ENCODE measurements at places on chromosomes 11 and 22. TPM values are rescaled to one million over a fixed set of nuclear protein-coding genes. Genes with fewer than 3 reads are reported as not detected.

The MS4A4A gene
- 6.7 TPM for total RNA-seq

The GRM5 gene
- not detected for total RNA-seq

The HOATZ gene
- not detected for total RNA-seq

The MRGPRX3 gene
- total RNA-seq, result not detected

The ST14 gene
- total RNA-seq, result 0.59 TPM

The MAP6 gene
- 0.56 TPM for total RNA-seq

GRCh38 chr11:46047520-46047919 is 73.7 kb downstream of the PHF21A start:
- H3K4me3 ChIP-seq, result no peak overlapping the region
- no peak overlapping the region for H3K27ac ChIP-seq
- peaks cover 23% of the 10 kb centered on the region for H3K4me1 ChIP-seq
- DNase-seq, result no peak
- no peaks in the 10 kb centered on the region for H3K36me3 ChIP-seq

DNA sequence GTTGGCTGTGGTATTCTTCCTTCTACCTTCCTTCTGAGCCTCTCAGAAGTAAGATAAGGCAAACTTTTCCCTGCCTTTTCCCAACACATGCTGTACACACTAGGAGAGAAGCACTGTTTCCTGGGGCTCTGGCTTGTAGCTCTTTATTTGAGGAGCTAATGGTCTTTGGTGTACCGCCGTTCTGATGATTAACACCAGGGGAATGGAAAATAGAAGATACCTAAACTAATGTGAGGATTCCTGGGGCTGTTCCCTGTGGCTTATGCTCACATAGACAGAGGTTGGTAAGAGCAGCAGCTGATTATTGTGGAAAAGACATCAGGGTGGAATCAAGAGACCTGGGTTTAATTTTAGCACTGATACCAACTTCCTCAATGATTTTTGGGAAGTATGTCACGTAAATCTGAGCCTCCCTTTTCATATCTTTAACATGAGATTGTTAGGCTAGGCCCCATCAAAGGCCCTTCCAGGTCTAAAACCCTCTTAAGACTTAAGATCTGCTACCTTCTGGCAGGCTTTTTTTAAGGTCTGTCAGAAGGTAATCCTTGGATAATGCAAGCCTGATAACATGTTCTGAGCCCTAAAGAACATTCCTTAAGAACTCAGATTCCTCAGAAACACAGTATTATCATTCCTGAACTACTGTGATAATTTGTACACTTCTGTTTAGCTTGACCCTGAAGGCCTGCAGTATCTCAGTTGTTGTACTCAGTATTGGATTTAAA is 24.8 kb upstream of the RCE1 start:
- H3K4me3 ChIP-seq, result no peak overlapping the region
- DNase-seq, result no peak
- no peaks in the 10 kb centered on the region for H3K27me3 ChIP-seq
- H3K4me1 ChIP-seq, result no peaks in the 10 kb centered on the region

DNA sequence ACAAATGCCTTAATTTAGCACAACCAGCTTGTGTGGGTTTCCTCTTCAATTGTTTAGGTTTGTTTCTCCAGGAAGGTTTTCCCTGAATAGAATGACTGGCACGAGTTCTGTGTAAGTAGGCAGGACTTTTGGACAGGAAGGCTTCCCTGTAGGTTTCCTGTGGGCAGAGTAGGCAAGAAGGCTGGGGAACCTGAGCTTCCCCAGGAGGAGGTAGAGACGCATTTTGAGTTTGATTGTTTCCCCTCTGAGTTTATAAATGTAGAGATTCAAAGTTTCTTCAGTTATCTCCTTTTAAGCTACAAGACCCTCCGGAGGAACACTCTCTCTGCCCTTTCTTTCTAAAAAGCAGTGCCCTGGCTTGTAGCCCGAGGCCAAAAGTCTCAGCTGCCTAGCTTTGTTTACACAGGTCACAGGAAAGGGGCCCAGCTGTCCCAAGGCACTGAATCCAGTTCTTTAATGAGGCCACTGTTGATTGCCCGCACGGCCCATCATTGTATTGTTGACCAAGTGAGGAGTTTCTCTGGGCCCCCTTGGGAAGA is 66.6 kb upstream of the RDX start:
- no peaks in the 10 kb centered on the region for H3K27me3 ChIP-seq
- no peak overlapping the region for H3K27ac ChIP-seq
- H3K36me3 ChIP-seq, result no peaks in the 10 kb centered on the region
- no peak for DNase-seq

- DNase-seq, result no peak
- no peaks in the 10 kb centered on the region for H3K36me3 ChIP-seq
- no peak overlapping the region for H3K4me3 ChIP-seq
- H3K27ac ChIP-seq, result no peak overlapping the region
- H3K4me1 ChIP-seq, result peaks cover 21% of the 10 kb centered on the region
Measured at GRCh38 chr11:75516886-75517285, 8.9 kb downstream of the GDPD5 start.

DNA sequence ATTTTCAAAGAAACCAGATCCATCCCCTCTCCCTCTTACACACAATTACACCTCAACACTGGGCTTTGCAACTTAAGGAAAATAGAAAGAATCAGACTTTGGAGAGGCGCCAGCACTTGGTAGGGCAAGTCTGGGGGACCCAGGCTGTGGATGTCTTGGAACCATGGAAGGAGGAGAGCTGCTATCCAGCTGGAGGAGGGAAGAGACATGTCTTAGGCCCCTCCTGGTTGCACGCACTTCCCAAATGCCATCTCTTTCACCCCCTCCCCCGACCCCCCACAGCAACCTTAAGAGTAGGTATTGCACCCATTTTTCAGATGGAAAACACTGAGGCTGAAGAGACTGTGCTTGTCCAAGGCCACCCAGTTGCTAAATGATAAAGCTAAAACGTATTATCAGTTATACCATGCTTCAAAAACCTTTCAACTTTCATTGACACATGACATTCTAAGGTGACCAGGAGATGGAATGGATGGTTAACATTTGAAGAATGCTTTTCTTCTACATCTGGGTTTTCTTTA is 3.9 kb downstream of the TIMP3 start:
- H3K4me3 ChIP-seq, result peak overlapping the region; percentile 78
- no peaks in the 10 kb centered on the region for H3K36me3 ChIP-seq
- peaks cover 4% of the 10 kb centered on the region for H3K27me3 ChIP-seq
- H3K27ac ChIP-seq, result no peak overlapping the region
- peaks cover 15% of the 10 kb centered on the region for H3K4me1 ChIP-seq

DNA sequence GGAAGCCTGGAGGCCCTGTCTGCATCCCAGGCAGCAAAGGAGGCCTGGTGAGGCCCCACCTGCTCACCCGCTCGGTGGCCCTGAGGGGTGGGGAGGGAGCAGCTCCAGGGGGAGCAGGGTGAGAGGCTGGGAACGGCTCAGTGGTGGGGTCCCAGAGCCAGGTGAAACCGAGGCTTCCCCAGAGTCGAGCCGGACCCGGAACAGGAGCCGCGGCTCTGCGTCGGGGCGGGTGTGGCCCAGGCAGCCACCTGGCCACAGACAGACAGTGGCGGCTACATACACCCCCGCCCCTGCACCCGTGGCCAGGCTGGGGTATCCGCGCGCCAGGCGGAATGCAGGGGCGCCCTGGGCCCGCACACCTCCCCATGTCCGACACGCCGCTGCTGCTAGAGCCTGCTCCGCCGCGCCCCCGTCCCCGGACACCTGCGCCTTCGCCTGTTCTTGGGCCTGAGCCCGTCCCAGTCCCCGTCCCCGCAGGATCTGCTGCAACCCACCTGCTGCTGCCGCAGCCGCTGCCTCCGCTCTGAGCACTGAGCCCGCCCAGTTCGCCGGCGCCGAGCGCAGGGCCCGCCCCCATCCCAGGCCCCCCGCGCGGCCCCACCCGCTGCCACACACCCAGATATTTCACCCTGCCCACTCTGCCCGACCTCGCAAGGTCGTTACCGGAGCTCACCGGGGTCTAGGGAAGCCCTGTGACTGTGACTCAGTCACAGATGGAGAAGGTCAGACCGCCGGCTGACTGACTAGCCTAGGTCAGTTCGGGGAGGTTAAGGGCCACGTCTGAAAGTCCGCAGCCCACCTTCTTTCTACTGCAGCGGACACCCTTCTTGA is at the start of gene SLC7A4:
Gene SLC7A4 (minus strand): TSS at position 525 of the 831 bp plus-strand sequence. CDS start 749 bp downstream, outside the sequence.
- H3K4me3 ChIP-seq, result peak within 1 kb of the TSS; percentile 54
- peaks cover 22% of the 10 kb centered on the region for H3K36me3 ChIP-seq
- H3K27me3 ChIP-seq, result peaks cover 25% of the 10 kb centered on the region
- H3K27ac ChIP-seq, result no peak within 1 kb of the TSS
- no peak for DNase-seq

- no peak overlapping the region for H3K27ac ChIP-seq
- no peaks in the 10 kb centered on the region for H3K27me3 ChIP-seq
- no peak overlapping the region for H3K4me3 ChIP-seq
- no peaks in the 10 kb centered on the region for H3K4me1 ChIP-seq
Measured at GRCh38 chr11:10618490-10618889, 50.0 kb upstream of the LYVE1 start.

DNA sequence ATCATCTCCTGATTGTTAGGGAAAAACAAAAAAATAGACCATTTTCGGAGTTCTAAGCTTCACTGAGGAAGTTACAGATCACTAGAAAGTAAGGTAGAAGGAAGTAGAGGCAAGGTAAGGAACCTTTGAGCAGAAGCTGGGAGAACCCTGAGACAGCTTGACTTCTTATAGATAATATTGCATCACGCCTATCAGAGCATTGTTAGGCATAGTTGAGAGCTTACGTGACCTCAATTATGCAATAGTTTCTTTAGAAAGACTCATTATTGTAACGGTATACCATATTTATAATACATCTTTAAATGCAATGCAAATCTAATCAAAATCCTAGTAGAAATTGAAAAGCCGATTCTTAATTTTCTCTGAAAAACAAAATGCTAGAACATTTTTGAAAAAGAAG is 4.9 kb downstream of the TBRG1 start:
- H3K27me3 ChIP-seq, result no peaks in the 10 kb centered on the region
- H3K36me3 ChIP-seq, result peaks cover 77% of the 10 kb centered on the region
- DNase-seq, result no peak
- peaks cover 25% of the 10 kb centered on the region for H3K4me1 ChIP-seq

GRCh38 chr11:125390946-125391345 is 105.1 kb downstream of the FEZ1 start:
- no peak for DNase-seq
- H3K36me3 ChIP-seq, result no peaks in the 10 kb centered on the region
- no peak overlapping the region for H3K4me3 ChIP-seq
- no peak overlapping the region for H3K27ac ChIP-seq
- no peaks in the 10 kb centered on the region for H3K27me3 ChIP-seq

DNA sequence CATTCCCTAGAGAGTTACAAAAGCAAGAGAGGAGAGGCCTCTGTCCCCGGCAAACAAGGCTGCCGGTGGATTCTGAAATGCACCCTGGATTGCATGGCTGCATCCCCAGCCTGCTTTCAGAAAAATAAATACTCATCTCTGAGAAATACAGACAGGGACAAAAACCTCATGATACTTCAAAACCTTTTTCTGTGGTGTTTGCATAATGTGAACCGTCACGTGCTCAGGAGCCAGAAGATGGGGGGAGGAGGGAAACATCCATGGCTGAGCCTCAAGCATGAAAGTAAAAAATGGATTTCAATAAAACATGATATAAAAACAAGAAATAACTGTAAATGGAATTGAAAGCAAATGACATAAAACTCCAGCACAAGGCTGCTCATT is 198.5 kb upstream of the NCAM1 start:
- DNase-seq, result no peak
- no peak overlapping the region for H3K4me3 ChIP-seq
- H3K27me3 ChIP-seq, result no peaks in the 10 kb centered on the region
- no peaks in the 10 kb centered on the region for H3K36me3 ChIP-seq

GRCh38 chr11:65303555-65303954 is 11.1 kb upstream of the CDC42EP2 start:
- no peak overlapping the region for H3K4me3 ChIP-seq
- no peaks in the 10 kb centered on the region for H3K27me3 ChIP-seq
- no peaks in the 10 kb centered on the region for H3K36me3 ChIP-seq
- H3K27ac ChIP-seq, result no peak overlapping the region
- peaks cover 6% of the 10 kb centered on the region for H3K4me1 ChIP-seq

DNA sequence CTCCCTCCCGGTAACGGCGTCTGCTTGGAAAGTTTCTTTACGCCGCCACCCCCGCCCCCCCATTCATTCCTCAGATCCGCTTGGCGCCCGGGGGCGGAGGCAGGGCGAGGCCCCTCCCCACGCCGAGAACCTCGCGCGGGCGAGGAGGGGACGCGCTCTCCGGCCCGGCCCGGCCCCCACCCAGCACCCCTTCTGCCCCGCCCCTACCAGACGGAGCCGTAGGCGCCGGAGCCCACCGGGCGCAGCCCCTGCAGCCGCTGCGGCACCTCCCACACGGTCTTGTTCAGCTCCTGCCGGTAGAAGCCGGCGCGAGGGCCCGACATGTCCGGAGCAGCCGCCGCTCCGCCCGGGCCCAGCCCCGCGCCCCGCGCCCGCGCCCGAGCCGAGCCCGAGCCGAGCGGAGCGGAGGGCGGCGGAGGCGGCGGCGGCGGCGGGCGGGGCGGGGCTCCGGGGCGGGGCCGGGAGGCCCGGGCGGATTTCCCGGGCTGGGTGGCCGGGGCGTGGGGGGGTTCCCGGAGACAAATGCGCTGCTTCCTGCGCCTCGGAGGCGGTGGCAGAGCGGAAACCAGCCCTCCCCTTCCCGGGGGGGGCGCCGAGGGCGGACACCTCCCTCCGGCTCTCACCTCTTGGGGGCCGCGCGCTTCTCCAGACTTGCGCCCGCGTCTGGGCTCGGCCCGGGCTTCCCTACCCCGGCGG is at the start of gene MAPK11:
Gene MAPK11 (minus strand): TSS at position 411 of the 696 bp plus-strand sequence. CDS start 88 bp downstream, at position 323.
- peaks cover 1% of the 10 kb centered on the region for H3K36me3 ChIP-seq
- H3K4me1 ChIP-seq, result peaks cover 32% of the 10 kb centered on the region
- no peak within 1 kb of the TSS for H3K27ac ChIP-seq
- H3K27me3 ChIP-seq, result peaks cover 20% of the 10 kb centered on the region
- peak within 1 kb of the TSS; percentile 65 for H3K4me3 ChIP-seq

DNA sequence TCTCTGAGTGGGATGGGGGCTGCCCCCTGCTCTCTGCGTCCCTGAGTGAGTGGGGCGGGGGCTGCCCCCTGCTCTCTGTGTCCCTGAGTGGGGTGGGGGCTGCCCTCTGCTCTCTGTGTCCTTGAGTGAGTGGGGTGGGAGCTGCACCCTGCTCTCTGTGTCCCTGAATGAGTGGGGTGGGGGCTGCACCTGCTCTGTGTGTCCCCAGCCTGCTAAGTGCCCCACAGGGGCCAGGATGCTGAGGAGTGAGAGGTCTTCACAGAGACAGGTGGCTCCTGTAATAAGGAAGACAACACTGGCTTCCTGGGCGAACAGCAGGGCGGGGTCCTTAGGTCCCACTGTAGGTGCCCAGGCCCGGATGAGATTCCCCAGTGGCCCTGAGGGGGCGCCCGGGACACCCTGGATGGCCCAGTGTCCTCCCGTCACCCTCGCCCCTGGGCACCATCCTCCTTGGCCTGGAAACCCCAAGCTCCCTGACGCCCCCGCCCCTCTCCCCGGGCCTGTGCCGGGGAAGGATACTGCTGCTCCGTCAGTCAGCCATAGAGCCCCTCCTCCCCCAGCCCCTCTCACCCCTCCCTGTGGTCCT is 3.8 kb upstream of the CCDC188 start:
- H3K27ac ChIP-seq, result no peak overlapping the region
- no peaks in the 10 kb centered on the region for H3K36me3 ChIP-seq
- H3K4me1 ChIP-seq, result no peaks in the 10 kb centered on the region
- no peak for DNase-seq
- H3K4me3 ChIP-seq, result no peak overlapping the region

- no peak overlapping the region for H3K27ac ChIP-seq
- H3K4me3 ChIP-seq, result no peak overlapping the region
- no peaks in the 10 kb centered on the region for H3K36me3 ChIP-seq
- peak; percentile 74 for DNase-seq
- no peaks in the 10 kb centered on the region for H3K4me1 ChIP-seq
Measured at GRCh38 chr11:17063171-17064002, 14.1 kb downstream of the RPS13 start.
